ENCODE measurements at places on chromosomes 2 and 18.

DNA sequence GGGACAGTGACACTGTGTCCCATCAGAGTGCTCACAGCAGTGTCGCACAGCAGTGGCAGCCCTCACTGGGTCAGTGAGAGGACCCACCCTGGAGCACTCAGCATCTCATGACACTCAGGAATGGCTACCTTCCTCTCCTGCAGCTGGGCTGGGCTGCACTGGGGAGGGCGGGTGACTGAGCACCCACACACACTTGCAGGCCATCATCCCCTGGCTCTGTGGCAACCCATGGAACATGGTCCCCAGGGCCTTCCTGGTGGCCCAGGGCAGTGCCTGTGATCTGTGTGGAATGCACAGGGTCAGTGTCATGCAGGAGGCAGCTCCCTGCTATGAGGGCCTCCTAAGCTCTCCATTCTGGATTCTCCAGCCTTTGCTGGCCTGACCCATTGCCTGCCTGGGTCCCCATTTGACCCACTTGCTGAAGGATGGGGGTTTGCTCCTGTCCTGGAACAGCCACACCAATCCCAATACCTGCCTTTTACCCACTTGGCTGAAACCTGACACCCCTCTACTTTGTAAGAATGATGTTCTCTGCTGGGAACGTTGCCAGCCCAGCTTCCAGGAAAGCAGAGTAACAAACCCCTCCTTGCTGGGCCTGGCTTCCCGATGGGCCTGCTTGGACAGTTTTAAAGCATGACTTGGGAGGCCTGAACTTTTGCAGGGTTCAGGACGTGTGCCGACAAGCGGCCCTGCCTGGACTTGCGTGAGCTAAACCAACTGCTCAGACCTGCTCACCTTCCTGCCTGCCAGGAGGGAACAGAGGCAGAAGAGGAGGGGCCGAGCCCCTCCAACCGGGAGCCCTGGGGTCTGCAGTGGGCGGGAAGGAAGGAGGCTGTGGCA, 13.7 kb downstream of the HS6ST1 start:
- no peak for DNase-seq

DNA sequence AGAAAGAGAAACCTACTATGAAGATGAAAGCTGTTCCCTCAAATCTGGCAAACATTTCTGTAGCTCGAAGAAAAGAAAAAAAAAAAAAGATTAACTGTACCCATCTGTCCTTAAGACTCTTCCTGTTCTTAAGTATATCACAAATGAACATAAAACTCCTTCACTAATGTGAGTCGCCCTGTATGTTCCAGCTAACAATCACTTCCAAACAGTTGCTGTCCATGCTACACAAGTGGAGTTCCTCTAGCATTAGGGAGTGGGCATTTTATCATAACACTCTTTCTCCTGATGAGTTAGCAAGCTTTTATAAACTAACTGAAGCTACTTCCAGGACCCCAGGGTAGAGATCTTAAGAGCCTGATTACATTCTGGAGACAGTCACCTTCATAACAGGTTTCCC, 5.8 kb downstream of the CUL3 start:
- DNase-seq, result no peak

DNA sequence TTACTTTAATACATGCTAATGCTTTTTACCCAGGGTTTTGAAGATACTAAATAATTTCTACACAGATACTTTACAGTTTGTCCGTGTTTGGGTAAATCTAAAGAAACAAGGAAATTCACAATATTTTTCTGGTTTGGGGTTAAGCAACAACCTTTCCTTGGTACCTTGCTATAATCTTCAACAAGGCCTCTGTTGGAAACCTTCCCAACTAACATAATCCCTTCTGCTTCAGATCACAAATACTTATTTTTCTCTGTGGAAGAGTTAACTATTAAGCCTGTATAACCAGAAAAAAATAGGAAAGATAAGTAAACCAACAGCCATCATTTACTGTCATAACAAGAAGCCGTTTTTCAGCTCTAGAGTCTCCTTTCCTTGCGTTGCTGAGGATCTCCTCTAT, 15.0 kb downstream of the FEZ2 start:
- no peak for DNase-seq

- DNase-seq, result no peak
Measured at GRCh38 chr2:197215748-197216360, 94.7 kb downstream of the ANKRD44 start.

- no peak for DNase-seq
Measured at GRCh38 chr2:174939046-174939445, 66.1 kb downstream of the CHN1 start.

GRCh38 chr2:172253190-172254052, 150.7 kb upstream of the DLX2 start:
- DNase-seq, result peak; percentile 26

GRCh38 chr2:136487421-136487820, 277.9 kb upstream of the THSD7B start:
- DNase-seq, result no peak

- no peak for DNase-seq
Measured at GRCh38 chr2:233402789-233403188, 48.5 kb downstream of the DGKD start.

DNA sequence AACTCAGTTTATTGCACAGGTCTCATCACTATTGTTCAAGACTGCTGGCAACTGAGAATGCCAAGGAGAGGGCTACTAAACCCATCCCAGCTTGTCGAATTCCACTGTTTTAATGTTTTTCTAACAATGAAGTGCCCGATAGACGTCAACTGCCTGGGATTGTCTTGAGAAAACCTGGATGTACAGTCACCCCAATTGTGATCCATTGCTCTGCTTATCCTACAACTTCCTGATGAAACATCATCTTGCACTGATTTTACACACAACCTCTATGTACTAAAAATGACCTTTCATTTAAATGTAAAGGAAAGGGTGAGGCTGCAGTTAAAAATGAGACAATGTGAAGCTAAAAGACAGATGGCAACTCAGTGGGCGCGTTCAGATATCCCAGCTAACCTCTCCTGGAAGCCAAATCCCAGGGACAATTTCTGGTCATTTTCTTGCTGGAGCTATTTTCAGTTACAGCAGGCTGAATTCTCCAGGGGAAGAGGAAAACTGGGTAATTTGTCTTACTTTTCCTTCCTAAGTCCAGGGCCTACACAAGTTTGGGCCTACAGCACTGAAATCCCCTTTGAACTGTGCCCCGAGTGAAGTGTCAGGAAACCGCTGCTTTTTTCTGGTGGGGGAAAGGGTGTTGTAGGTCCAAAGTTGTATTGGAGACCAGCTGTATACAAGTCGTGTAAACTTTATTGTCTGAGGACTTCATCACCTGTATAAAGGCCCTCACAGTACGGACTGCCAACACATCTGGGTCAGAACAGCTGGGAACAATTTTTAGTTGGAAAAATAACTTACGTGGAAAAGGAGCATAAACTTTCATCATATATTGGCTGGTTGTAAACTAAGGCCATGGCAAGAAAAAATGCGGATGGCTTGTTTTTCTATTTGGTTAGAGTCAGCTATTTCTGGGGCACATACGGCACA, 68.9 kb upstream of the LTBP1 start:
- no peak for DNase-seq

DNA sequence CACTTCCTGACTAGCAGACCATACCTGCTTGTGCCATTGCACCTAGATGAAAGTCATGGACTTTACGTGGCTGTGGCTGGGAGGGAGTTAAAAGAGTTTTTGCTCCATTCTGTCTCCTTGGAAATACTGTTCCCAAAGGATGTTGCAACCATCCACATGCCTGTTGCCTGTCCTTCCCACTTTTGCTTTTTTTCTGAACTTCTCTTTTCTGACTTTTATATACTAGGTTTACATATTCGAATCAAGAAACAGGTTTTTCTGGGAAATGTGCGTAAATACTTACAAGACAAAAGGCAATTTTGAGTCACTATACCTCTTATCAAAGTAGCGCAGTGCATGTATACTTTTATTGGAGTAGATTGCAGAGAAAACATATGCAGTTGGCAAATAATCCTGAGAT, 244.8 kb downstream of the PRKCE start:
- DNase-seq, result no peak

GRCh38 chr18:9907867-9908266, 5.9 kb upstream of the VAPA start:
- DNase-seq, result no peak

DNA sequence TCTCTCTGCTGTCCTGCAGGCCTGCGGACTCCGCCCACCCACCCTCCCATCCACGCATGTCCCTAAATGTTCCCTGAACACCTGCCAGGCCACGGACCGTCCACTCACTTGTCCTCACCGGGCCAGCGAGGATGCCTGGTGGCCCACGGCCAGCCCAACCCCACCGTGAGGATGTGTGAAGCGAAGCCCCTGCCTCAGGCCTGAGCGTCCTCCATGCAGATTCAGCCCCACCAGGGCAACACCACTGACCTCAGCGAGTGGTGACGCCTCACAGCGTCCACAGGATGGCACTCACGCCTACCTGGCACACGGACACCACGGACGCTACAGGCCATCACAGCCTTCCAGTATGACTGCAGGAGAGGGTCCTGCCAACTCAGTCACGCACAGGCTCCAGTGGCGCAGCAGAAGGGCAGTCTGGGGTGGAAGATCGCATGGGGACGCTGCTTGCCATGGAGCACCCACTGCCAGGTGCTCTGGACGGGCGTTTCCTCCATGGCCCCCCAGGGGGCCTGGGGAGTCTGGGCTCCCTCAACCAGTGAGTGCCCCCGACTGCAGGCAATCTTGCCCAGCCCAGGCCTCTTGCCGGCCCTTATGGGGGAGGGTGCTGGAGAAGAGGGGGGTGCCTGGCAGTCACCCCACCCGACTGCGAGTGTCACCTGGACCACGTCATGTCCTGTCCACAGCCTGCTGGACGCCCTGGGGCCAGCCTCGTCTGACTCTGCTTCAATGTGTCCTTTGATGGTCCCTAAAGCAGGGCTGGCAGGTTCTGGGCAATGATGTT, 25.4 kb downstream of the HDAC4 start:
- DNase-seq, result no peak

DNA sequence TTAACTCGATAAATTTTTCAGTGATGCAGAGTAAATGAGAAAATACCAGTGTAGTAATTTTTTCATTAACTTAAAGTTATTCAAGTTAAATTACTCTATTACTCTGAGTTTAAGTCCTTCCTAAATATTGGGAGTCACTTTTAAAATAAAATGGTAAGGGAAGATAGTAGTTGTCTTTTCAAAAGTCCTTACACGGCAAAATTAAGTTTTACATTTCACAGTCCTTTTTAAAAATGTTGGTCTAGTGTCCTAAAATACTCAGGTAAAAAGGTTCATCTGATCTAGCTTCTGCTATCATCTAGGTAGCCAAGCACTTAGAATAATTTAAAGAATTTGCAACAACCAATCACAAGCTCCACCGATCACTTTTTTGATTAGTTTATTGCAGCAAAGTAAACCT, 146.9 kb downstream of the MEMO1 start:
- DNase-seq, result no peak

GRCh38 chr2:53040536-53041229, 726.9 kb upstream of the CHAC2 start:
- DNase-seq, result no peak

DNA sequence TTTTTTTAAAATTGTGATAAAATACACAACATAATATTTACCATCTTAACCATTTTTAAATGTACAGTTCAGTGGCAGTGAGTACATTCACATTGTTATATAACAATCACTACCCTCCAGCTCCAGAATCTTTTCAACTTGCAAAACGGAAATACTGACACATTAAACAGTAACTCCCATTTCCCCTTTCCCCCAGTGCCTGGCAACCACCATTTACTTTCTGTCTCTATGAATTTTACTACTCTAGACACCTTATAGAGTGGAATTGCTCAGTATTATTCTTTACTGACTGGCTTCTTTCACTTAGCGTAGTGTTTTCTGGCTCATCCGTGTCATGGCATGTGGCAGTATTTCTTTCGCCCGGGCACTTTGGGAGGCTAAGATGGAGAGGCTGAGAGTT, 32.6 kb downstream of the FASTKD2 start:
- no peak for DNase-seq

DNA sequence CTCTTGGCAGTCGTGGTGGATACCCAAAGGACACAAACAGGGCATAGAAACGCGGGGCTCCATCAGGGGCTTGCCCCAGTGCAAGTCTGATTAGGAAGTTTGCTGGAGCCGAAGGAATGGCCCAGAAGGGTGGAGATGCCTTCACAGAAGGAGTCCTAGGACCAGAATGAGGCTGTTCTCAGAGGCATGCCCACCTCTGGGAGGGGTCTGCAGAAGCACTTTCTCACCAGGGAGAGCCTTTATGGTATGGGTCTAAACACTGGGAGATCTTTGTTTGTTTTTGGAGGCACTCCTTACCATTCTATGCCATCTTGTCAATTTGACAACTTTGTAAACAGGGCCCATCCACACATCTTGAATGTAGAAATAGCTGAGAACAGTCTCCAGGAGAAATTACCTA, 75.0 kb downstream of the CRIM1 start:
- no peak for DNase-seq

GRCh38 chr18:46034230-46034629, 37.8 kb downstream of the PSTPIP2 start:
- DNase-seq, result no peak

GRCh38 chr18:12654971-12655370, 2.9 kb downstream of the SPIRE1 start:
- no peak for DNase-seq

- no peak for DNase-seq
Measured at GRCh38 chr2:65767946-65768345, 335.5 kb upstream of the SPRED2 start.

DNA sequence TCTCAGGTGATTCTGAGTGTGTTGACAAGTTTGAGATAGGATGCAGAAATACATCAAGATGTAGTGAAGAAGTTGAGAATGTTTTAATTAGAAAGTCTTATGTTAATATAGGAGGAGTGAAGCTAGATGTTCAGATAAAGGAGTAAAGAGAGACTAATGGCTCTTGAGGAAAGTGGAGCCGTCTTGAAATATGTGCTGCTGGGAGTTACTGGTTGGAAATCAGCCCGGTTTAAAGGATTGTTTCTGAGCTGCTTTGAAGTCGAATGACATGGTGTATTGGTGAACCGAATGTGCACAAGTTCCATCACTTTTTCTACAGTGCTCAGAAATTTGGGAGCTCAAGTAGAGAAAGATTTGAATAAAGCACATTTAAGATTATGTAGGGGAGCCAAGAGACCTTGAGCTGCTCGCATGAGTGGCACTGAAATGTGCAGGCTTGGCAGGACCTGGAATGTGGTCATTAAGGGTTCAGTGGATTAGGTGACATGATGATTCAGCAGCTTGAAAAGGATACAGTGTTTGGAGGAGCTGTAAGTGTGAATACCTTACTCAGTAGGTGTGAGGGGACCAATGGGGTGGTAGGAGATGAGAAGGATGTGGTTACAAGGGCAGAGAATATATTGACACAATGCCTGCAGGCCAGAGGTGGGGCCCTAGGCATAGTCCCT, 68.6 kb downstream of the CAB39 start:
- peak; percentile 66 for DNase-seq

GRCh38 chr2:190512539-190513095, 21.9 kb downstream of the NEMP2 start:
- no peak for DNase-seq

DNA sequence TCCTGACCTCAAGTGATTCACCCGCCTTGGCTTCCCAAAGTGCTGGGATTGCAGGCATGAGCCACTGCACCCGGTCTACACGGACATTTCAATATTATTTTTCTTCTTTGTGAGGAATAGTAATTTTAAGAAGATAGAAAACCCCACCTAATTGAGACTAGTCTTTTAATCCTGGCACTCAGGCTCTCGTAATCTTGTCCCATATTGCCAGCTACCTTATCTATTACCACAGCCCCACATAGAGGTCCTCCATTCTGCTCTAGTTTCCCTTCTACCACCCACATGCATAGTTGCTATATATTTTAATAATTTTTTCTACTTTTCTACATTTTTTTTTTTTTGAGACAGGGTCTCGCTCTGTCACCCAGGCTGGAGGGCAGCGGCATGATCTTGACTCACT, 9.5 kb upstream of the USP14 start:
- DNase-seq, result no peak
